Stimulated activated CD4-positive, alpha-beta T cell treated with anti-CD3 and anti-CD28 coated beads, Interleukin-1b, Interleukin-23, amount 100 ng/mL, for 48 hours (primary cell): ENCODE measurements at places on chromosomes 12 and 14.
A peak's percentile ranks its signal among the peaks of the same experiment; 100 is the strongest.

GRCh38 chr12:83826112-83826511 lies 1086.5 kb downstream of the SLC6A15 start:
- peak; percentile 23 for DNase-seq

GRCh38 chr12:109291521-109292341 lies 17.4 kb downstream of the FOXN4 start:
- no peak for DNase-seq

DNA sequence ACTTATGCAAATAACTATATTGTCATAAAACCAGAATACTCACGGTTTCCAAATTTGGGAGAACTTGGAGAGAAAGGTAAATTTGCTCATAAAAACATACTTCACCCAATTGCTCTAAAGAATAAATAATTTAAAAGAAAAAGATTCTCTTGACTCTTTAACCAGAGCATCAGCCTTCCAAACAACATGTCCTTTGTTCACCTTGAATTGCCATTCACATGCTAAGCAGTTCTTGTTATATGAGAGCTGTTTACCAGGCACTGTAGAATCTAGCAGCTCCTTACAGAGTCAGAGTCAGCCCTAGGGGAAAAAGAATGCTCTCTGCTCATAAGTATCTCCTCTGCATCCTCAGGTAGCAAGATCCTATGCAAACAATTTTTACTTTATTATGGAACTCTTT lies 10.2 kb downstream of the SLCO1A2 start:
- no peak for DNase-seq

- DNase-seq = peak; percentile 88
Measured at GRCh38 chr14:58298477-58299400, at the start of gene ARID4A. ARID4A (plus strand) TSS chr14:58298555; CDS start chr14:58299855, 1,300 bp downstream.

- DNase-seq = no peak
Measured at GRCh38 chr12:99393763-99394162, 253.8 kb upstream of the GARIN6 start.
